ENCODE measurements at places on chromosomes 7 and 10.

- no peak for DNase-seq
Observed at GRCh38 chr7:2478800-2479199, 2.6 kb upstream of the GRIFIN start.

DNA sequence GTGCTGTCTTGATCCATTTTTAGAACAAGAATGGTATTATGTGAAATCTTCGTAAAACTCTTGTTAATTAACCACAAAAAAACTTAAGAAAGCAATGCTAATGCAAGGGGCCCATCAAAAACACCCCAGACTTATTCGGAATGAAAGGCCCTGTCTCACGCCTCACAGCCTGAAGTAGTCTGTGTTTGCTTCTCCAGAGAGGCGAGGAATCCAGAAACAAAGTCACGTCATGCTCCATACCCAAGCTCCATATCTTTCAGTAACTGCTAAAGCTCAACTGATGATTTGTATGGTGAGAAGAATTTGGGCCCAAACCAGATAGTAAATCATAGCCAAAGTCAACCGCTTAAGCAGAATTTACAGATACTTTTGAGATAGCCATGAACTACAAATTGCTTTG is 155.4 kb downstream of the ATE1 start:
- no peak for DNase-seq

DNA sequence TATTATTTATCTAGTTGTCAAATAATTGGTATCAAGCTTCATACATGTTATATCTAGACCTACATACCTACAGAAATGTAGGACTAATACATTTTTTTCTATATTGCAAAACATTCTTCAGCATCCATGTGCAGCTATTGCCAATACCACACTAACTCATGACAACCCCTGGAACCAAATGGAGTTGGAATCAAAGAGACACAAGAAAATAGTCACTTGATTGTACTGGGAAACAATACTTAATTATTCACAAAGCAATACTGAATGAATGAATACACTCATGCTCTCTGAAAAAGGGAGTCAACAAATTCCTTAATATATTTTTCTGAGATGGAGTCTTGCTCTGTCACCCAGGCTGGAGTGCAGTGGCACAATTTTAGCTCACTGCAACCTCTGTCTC is 10.4 kb upstream of the CFAP43 start:
- DNase-seq: no peak

GRCh38 chr7:73904219-73905137 is 43.5 kb downstream of the TMEM270 start:
- DNase-seq: no peak

GRCh38 chr10:114385557-114385956 is 18.7 kb downstream of the AFAP1L2 start:
- DNase-seq: no peak
